Activated CD4-positive, CD25-positive, alpha-beta regulatory T cell treated with anti-CD3 and anti-CD28 coated beads, Interleukin-2, amount 50 U/mL, for 72 hours (primary cell): ENCODE measurements at places on chromosomes 2 and 18.

DNA sequence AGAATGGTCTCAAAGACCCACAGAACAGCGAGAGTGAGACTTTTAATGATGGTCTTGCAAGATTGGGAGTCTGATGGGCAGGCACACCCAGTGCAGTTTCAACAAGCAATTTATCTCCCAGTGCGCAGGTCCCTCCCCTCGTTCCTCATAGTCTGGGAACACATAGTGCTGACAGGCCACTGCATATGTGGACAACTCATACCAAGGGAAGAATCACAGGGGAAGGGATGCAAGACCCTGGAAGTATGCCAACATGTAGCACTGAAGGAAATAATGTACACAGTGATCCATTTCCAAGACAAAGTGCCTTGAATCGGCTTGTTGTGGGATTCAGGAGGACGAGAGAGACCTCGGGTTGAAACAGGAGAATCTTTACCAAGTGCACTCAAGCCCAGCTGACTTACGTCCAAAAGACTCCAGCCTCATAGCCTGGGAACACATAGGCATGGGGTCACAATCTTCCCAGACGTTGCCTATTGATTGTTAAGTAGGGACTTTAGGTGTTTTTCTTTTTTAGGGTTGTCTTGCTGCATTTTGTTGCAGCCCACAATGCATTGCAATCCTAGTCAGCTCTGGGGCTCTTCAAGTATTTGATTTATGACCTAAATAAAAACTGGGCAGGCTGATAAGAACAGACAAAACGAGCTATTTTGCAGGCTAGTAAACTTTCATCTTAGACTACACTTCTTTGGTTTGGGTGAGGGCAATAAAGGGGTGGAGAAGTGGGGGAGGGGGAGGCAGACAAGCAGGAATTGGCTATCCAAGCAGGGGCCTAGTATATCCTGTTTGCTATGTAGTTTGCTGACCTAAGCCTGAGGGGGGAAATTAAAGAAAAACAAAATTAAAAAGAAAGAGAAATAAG lies 24.7 kb upstream of the SERPINB5 start:
- DNase-seq: no peak

DNA sequence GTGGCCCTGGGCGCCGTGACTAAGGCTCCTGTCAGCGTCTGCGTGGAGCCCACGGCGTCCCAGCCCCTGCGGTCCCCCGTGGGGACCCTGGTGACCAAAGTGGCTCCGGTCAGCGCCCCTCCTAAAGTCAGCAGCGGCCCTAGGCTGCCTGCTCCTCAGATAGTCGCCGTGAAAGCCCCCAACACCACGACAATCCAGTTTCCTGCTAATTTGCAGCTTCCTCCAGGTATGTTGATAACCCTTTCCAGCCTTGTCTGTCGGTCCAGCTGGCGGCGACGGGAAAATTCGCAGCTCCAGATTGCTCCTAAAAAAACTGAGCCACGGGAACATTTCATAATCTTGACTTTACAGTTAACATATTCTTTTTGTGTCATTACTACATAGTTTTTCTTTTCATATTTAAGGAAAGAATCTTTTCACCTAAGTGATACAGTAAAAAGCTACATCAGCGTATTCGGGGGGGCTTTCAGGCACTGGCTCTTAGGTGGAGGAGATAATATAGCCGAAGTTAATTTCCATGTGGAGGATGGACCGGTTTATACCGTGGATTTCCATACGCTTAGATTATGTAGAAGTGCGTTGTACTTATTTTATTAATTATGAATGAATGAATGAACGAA lies 916 bp downstream of the TAF4B start:
- DNase-seq: no peak

DNA sequence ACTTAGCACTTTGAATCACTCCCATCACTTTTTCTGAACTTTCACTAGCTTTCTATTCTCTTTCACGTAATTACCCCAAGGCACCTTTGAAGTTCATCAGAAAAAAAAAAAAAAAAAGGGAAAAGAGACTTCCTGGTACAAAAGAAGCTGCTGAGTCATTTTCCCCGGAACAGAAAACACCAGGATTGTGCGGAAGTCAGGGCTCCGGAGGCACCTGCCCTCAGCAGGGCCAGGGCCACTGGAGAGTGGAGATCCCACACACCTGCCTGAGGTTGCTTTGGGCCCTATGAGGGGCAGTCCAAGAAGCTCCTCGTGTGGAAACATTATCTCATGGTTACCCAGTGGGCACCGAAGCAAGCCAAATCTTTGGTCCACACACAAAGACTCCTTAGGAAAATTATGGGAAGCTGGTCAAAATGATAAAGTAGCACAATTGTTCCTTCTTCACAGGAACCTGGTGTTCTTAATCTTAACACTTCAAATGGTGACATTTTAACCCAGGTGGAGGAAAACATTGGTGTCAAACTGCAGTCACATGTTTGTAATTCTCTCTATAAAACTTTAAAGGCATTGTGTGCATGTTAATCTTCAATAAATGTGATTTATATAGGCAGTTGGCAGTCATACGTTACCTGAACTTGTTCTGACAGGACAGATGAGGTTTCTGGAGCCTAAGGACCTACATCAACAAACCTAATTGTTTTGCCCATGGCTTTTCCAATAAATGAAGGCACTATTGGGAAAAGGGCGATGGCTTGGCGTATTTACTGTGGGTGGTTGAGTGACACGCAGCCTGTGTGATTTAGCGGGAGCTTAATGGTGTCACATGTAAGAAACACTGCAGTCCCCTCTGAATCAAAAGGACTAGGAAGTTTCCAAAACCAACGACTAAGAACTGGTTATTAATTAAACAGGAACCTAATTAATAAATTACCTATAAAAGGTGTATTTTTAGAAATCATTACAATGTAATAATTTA lies 23.4 kb upstream of the FAM110C start:
- no peak for DNase-seq

- no peak for DNase-seq
Measured at GRCh38 chr2:144959416-144959815, 439.5 kb upstream of the ZEB2 start.

DNA sequence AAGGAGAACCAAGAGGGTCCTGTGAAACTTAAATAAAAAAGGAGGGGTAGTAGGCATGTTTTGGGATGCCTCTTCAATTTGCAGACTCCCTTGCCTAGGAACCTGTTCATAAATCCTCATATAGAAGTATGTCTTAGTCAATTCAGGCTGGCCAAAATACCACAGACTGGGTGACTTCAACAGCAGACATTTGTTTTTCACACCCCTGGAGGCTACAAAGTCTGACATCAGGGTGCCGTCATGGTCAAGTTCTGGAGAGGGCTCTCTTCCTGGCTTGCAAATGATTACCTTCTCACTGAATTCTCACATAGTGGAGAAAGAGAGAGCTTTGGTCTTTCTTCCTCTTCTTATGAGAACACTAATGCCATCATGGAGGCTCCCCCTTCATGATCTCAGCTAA lies 4.1 kb upstream of the TCF4 start:
- DNase-seq: no peak

GRCh38 chr2:171100370-171100769 lies 60.3 kb downstream of the TLK1 start:
- no peak for DNase-seq

GRCh38 chr2:233063269-233063975 lies 3.3 kb downstream of the INPP5D start:
- DNase-seq: peak; percentile 45

GRCh38 chr2:85819811-85820510 lies 66.2 kb downstream of the ATOH8 start:
- no peak for DNase-seq

- no peak for DNase-seq
Measured at GRCh38 chr2:144331674-144332355, 188.1 kb downstream of the ZEB2 start.

GRCh38 chr2:216130346-216130971 lies 21.3 kb downstream of the XRCC5 start:
- no peak for DNase-seq

DNA sequence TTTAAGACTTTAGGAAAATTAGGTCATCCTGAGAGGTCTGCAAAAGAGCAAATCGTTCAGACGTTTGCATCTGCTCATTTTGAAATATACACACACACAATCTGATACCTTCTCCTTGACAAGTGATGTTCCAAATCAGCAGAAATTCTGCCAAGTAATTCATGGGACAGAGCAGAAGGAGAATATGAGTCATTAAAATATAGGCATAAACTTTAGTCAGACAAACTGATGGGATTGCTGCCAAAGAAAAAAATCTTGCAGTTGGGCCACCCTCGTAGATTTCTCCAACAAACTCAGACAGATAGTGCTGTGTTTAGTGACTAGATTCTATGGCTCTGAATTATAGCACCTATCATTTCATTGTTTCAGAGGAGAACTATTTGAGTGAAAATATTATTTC lies 336.3 kb downstream of the NYAP2 start:
- no peak for DNase-seq

DNA sequence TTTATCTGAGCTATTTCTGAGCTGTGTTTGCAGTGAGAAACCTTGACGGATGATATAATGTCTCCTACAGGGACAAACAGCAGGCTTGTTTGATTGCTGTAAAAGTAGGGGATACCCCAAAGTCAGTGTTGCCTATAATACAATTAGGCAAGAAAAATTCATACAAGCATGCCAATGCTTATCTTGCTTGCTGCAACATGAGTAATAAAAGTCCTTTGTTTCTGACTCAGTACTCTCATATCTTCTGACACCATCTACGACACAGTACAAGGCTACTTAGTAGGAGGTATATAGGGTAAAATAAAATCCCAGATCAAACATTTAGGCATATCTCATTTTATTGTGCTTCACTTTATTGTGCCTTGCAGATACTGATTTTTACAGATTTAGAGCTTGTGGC lies 33.0 kb downstream of the ERBB4 start:
- no peak for DNase-seq
